ENCODE measurements at places on chromosomes 13 and 19.

DNA sequence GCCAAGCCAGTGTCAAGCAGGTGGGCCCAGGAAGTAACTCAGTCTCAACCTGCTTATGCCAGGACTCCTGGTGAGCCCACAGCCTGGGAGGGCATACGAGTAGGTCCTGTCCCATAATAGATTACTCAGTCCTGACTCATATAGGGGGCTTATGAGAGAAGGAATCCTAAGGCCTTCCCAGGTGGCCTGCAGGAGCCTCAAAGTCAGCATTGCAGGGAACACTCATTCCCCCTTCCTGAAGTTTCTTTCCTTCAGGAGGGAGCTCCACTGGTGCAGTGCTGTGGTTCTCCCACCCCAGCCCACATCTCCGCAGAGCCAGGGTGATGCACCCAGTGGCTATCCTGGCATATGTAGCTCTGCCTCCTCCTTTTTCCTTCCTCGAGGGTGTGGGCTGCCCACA, 137.3 kb downstream of the ZIC5 start:
- no peak for DNase-seq

- no peak for DNase-seq
Measured at GRCh38 chr19:58279925-58280316, 1.2 kb downstream of the ZNF8 start.

GRCh38 chr13:70191034-70191433, 82.8 kb upstream of the KLHL1 start:
- DNase-seq, result no peak

DNA sequence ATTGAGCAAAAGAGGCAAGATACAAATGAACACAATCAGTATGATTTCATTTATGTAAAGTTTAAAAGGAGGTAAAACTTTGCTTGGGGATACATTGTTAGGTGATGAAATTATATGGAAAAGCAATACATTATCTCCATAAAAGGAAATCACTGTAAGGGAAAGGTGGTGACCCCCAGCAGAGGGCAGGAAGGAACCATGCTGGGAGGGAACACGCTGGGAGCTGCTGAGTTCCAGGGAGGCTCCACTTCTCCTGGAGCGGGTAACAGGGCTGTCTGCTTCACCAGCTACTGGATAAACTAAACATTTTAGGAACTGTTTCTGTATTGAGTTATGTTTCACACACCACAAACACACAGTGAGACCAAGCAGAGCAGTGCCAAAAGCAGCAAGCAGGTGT, 91.2 kb downstream of the KATNAL1 start:
- no peak for DNase-seq

DNA sequence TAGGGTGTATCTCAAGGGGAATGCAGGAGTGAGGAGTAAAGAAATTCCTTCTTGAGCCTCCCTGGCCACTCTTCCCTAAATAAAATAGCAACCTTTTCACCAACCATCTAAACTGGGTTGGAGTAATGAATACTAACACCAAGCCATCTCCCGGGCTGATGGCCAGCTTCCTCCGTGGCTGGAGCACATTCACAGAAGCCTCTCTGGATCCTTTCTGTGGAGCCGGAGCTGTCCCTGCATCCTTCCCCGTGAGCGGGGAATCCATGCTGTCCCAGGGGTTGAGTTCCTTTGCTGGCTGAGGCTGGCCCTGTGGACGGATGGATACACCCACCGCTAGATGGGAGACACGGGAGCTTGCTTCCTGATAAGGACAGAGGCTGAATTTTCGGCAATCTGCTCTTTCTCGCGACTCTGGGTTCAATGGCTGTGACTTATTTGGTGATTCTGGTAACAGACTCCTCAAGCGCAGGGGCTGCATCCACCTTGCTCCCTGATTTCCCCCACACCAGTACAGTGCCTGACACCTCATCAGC, 370.3 kb downstream of the ZNF536 start:
- no peak for DNase-seq

GRCh38 chr19:46634656-46635218, 1.3 kb downstream of the GNG8 start:
- DNase-seq, result no peak

GRCh38 chr13:67117010-67117550, 113.1 kb downstream of the PCDH9 start:
- no peak for DNase-seq
